ENCODE measurements at places on chromosomes 4 and X.

GRCh38 chrX:119970574-119970973 is 27.0 kb upstream of the NKAP start:
- no peak for DNase-seq

GRCh38 chr4:166274775-166275174 is 401.7 kb downstream of the TLL1 start:
- no peak for DNase-seq

GRCh38 chrX:149433051-149433450 is 72.1 kb downstream of the IDS start:
- DNase-seq, result no peak

GRCh38 chr4:65508168-65508567 is 162.1 kb downstream of the EPHA5 start:
- no peak for DNase-seq

DNA sequence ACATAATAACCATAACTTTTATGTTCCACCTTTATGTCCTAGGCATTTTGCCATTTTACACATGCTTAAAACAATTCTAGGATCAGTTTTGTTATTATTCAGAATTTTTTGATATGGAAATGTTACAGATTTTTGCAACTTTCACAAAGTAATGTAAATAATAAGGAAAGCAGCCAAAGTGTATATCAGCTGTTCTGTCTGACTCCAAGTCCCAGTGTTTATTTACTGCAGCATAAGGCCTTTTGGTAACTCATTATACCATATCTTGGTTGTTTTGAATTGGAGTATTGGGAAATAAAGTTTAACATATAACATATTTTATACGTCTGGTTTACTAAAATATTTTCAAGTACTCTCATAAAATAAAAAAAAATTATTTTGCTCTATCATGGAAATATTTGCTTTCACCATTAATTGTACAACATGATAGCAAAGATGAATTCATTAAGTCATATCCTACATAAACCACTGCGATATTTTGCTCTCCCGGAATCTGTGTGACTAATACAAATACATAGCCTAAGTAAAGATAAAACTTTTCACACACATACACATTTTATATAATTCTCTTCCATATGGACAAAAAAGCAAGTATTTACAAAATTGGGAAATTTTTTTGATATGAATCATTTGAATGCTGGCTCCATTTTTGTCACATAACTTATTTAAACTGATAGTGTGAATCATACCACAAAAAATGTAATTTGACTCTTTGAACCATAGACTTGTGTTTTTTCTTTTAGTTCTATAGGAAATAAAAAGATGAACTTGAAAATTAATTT is 399.0 kb downstream of the PABPC4L start:
- DNase-seq, result no peak

GRCh38 chr4:99712099-99712498 is 54.5 kb upstream of the C4orf54 start:
- no peak for DNase-seq

- DNase-seq, result no peak
Measured at GRCh38 chr4:84527391-84527790, 28.3 kb upstream of the NKX6-1 start.

GRCh38 chr4:13322681-13323101 is 161.4 kb downstream of the RAB28 start:
- no peak for DNase-seq

DNA sequence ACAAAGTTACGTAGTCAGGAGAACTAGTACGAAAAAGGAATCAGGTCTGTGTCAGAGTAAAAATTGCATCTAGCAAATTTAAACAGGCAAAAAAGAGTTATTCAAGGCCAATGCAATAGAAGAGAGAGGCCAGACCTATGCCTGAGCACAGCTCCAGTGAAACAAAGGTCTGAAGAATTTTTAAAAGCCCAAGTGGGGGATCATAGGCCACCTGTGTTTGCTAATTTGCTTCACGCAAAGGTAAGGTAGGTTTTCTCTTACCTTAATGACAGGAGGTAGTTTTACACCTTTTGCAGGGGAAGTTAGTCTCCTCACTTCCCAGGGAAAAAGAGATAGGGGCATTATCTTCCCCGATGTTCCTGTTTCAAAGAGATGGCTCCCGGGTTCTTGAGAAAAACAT is 448.6 kb upstream of the TECRL start:
- DNase-seq, result no peak

GRCh38 chrX:65635378-65635777 is 32.1 kb upstream of the MSN start:
- DNase-seq, result no peak

GRCh38 chr4:1509366-1509765 is 103.1 kb upstream of the NKX1-1 start:
- no peak for DNase-seq

GRCh38 chrX:68195561-68195960 is 237.7 kb downstream of the OPHN1 start:
- no peak for DNase-seq

DNA sequence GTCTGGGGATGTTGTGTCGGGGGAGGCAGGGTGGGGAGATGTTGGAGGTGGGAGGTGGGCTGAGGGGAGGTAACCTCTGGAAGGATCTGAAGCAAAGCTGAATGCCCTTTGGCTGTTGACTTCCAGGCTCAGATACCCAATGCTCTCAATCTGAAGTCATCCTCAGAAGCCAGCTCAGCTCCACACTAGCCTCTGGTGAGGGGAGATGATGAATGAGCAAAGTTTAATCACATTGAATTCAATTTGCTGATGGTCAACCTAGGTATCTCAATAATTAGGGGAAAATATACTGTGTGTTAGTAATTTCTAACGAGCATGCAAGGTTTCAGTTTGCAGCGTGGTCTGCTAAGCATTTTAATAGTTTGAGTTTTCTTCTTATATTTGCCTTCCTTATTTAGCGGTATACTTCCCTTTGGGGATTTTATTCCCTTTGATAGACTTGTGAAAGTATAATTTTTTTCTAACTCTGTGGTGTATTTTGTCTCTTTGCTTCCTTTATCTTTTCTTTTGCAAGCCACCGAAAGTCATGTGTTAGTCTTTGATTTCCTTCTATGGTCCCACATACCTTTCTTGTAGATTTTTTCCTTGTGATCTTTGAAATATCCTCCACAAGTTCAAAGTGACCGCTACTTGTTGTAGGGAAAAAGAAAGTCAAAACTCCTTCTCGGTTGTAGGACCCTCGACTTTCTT is 146.3 kb upstream of the LEF1 start:
- no peak for DNase-seq

DNA sequence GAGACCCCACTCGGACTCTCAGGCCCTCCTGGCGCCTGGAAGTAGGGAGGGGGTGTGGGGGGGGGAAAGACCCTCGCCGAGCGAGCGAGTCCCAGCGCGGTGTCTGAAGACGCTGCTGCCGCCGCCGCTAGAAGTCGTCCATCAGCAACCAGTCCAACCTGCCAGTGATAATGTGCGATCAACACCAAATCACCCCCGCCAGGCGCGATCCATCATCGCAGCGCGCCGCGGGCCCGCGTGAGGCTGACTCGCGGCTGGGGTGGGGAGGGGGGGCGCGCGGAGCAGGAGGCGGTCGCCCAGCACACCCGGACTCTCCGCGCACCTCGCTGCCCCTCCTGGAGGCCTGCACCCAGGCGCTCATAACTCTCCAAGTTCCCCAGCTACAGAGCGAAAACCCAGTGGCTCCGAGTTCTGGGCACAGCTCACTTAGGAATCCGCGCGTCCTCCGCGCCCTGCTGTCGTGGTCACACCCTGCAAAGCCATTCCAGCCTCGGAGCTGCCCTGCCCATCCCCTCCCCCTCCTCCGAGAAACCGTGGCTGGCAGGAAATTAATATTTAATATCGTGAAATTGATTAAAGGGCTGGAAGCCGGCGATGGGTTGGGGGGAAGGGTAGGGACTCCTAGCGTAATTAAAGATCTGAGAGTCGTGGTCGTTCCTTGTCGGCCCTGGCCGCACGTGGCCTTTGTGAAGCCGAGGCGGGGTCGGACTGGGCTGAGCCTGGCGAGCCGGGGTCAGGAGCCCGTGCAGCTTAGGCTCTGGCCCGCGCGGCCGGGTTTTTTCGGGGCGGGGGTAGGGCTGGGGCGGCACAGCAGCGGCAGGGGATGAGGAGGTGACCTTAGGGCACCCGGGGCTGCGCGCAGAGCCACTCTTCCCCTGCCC is 58.1 kb upstream of the BCOR start:
- DNase-seq, result no peak

- peak; percentile 50 for DNase-seq
Measured at GRCh38 chr4:79445371-79445781, 37.3 kb upstream of the GK2 start.

DNA sequence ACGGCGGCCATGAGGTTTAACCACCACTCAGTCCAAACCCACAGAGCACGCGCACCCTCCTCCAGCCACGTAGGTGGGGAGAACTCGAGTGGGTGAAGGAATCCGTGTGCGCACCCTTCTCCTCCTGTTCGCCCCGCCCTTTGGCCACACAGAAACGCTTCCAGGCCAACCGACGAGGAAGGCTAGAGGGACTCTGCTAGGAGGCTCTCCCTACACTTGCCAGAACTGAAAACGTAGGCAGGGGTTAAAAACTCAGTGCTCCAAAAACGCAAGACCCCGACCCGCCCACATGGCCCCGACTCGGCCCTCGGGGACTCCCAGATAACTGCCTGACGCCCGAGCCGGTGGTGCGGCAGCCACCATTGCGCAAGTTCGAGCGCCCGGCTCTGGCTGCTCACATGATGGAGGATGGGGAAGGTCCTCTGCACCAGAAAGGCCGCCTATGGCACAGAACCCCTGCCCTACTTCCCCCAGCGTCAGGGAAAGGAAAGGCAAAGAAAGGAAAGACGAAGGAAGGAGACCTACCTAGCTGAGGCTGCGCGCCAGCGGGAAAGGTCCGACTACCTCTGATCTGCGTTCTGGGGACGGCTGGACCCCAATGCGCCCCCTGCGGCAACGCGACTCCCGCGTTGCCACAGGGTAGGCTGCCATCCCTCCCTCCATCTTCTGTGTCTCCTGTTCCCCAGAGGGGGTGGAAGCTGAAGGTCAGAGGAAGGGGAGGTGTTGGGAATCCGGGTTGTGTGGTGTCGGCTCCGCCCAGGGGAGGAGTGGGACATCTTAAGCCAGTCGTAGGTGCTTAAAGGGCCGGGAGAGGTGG is 201.9 kb upstream of the AGTR2 start:
- DNase-seq, result peak; percentile 73

- DNase-seq, result no peak
Measured at GRCh38 chr4:16952462-16952871, 54.0 kb upstream of the LDB2 start.

DNA sequence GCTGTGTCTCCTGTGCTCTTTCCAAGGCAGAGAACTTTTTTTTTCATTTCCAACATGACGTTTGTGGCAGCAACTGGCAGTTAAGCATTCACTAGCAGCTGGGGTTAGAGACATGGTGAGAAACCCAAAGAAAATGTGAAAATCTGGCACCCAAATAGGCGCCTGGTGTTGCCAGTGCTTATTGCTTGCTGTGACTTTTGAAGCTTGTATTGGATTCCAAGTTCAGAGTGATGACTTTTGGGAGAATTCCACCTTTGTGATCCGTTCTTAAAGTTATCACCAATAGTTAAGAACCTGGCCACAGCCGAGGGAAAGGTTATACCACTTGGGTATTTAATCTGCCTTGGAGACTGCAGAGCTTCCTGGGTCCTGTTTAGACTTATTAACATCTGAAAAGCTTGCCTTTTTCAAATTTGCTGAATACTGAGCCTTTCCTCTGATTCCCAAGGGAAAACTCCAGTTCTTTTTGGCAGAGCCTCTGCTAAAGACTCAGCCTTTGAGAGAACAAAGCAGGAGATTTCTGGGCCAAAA is 101.0 kb downstream of the OPHN1 start:
- no peak for DNase-seq

DNA sequence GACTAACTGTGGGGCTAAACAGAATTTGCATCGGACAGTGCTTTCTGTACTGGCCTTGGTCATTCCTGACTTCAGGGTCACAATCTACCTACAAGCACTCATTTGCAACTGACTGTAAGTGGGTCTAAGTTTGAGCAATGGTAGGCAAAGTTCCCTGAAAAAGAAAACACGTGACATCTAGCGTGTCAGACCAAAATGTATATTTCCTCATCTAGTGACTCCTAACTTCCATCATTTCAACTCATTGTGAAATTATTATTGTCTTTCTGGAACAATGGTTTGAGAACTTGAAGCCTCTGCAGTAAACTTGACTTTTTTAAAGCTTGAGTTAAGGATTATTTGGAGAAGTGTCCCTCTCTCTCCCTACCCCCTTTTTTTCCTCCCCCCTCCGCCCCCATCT is 113.6 kb downstream of the MID1 start:
- no peak for DNase-seq

GRCh38 chr4:94827481-94828110 is 69.8 kb downstream of the BMPR1B start:
- DNase-seq, result no peak

- DNase-seq, result no peak
Measured at GRCh38 chrX:138938003-138938402, 226.5 kb upstream of the FGF13 start.

- DNase-seq, result no peak
Measured at GRCh38 chrX:14380044-14380443, 149.3 kb upstream of the GLRA2 start.

GRCh38 chr4:17930256-17930655 is 91.3 kb downstream of the LCORL start:
- no peak for DNase-seq

DNA sequence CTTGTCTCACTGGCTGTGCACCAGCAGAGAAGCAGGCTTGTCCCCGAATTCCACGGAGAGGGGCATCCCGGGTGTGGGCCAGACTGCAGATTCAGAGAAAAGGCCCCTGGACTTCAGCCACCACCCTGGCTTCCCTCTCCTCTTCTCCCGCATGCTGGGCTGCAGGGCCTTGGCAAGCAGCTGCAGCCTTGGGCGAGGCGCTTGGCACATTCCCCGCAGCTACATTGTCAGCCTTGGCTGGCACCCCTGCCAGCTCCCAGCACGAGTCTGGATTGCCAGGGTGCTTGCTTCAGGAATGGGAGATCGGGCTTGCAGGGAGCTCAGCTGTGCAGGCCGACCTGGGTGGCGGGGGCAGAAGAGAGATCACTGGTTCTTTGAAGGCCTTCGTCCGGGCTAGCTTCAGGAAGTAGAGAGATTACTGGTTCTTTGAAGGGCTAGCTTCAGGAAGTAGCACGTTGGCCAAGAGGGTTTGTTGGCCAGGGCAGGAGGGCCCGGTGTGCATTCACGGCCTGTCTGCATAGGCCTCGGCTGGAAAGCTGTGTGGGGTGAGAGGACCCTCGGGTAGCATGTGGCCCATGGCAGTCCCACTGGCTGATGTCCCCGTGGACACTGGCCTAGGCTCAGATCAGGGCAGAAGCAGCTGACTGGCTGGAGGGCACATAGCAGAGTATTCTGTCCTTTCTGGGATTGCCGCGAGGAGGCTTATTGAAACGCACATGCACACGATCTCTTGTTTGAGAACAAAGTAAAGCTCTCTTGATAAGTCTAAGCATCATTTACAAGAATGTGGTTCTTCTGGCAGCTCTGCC is 2.7 kb downstream of the ABCD1 start:
- DNase-seq, result no peak
